GM04504 (cell line): ENCODE measurements at places on chromosomes 7 and 10.

DNA sequence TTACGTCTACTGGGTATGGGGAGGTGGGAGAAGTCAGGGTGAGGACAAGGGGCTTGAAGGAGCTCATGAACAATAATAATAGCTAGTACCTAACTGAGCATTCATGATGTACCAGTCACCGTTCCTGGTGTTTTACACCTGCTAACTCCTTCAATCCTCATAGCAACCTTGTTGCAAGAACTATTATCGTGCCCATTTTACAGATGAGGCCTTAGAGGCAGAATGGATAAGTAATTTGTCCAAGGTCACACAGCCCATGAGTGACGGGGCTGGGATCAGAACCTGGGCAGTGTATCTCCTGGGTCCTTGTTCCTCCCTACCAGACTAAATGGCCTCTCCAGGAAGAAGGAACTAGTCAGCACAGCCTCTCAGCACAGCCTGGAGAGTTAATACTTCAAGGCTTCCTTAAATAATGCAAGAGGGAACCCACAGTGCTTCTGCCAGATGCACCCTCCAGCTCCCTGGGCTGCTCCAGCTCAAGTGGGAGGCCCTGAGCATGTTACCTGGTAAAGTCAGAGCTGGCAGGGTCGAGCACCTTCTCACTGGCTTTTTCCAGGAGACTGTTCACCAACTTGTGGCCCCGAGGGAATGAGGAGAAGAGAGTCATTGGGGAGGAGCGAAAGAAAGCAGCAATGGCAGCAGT, 28.8 kb downstream of the RRP12 start:
- no peak for DNase-seq

- no peak for DNase-seq
Observed at GRCh38 chr7:118286131-118286530, 61.6 kb downstream of the ANKRD7 start.

DNA sequence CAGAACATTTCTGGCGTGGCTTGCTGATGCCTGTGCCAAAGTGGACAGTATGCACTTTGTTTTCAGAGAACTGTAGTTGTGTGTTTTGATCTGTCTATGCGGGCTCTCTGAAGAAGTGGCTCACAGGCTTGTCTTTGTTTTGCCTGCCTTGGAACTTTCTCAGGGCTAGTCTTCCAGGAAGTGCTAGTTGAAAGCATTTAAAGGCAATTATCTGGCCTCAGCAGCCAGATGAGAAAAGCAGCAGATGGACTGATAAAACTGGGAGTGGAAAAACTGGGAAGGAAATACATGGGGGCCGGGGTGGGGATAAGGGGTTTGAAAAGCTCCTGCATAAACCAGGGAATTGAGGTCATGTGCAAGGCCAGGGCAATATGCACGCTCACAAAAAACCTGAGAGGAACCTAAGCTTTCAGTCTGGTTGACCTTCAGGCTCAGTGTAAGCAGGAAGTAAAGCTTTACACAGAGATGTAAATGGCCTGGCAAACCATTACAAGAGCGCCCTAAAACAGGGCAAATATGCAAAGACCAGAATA, 94.5 kb downstream of the ZNF33B start:
- no peak for DNase-seq

- DNase-seq, result no peak
Observed at GRCh38 chr7:143416565-143417149, 8.0 kb upstream of the EPHA1 start.

- DNase-seq, result no peak
Observed at GRCh38 chr10:108454224-108454623, 1289.7 kb upstream of the SORCS1 start.

GRCh38 chr7:125504848-125505247, 575.2 kb upstream of the POT1 start:
- no peak for DNase-seq

DNA sequence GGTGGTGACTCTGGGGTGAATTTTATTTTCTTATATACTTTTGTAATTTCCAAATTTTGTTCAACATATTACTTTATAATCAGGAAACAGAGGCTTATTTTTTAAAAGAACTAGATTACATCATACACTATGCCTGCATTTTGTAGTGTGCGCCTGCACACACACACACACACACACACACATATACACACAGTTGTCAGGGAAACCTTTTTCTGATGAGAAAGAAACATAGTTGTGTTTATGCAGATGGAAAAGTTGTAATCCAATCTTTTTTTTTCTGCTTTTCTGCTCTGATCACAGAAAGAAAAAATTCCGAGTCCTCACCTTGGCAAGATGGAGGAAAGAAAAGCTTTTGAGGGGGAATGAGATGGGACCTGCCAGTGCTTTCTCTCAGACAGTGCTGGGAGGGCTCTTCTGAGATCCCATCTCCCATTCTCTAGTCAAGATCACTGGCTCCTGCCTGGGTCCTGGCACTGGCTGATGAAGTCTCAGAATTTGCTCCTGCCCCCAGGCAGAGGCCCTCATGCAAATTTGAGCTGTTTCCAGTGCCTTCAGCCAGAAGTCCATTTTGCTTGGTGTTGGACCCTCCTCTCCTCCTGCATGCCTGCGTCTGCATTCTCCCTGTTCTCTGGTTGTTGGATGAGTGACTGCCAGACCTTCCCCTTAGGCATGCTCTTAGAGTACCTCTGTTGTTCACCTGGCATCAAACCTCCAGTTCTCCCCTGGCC, 59.7 kb downstream of the TLL2 start:
- no peak for DNase-seq

GRCh38 chr7:99473315-99473596, 566 bp downstream of the ZNF789 start:
- DNase-seq, result peak; percentile 43

DNA sequence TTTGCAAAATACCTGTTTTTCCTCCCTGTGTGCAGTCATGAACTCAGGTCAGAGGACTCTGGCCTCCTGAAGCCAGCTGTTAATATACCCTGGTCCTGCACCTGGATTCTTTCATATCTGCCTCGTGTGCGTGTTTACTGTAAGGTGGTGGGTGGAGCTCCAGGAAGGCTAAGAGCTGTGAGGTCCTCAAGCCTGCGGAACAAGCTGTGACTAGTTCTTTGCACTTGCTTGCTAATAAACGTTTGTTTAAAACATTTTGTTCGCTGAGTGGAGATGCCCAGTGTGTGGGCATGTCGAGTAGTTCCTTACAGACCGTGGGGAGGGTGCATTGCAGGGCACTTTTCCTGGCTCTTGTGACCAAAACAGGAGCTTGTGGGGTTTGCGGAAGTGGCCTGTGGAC, 139.0 kb downstream of the DOCK1 start:
- no peak for DNase-seq

DNA sequence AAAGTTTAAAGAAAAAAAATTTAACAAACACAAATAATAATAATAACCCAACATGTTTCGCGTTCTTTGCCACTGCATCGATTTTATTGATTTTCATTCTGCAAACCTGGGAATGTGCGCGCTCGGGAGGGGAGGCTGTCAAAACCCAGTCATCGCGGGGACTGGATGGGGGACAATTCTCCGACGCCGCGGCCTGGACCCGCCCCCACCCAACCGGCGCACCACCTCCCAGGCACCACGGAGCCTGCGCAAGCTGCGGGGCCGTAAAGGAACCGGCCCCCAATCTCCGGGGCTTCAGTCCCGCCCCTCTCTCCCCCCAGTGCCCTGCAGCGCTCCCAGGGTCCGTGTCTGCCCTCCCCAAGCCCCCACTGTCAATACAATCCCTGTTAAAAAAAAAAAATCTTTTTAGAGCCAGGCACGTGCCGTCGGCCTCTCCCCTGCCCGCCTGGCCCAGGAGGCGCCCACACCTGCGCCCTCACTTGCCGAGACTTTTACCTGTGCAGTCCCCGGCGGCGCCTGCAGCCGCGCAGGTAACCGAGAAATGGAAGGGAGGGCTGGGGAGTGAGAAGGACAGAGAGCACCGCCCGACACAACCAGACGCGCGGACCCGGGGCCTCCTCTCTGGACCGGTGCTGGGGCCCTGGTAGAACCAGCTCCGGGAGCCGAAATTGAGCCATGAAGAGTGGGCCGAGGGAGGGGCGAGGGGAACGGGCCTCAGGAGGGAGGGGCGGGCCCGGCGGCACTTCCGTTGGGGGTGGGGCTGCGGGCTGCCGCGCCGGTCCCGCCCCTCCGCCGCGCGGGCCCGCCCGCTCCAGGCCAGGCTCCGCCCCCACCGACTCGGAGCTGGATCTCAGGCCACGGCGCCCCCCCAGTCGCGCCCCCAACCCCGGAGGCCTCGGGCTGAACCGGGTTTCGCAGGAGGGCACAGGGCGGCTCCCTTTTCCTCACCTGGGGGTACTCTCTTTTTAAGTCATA, 7.6 kb upstream of the ZNF503 start:
- DNase-seq, result no peak

DNA sequence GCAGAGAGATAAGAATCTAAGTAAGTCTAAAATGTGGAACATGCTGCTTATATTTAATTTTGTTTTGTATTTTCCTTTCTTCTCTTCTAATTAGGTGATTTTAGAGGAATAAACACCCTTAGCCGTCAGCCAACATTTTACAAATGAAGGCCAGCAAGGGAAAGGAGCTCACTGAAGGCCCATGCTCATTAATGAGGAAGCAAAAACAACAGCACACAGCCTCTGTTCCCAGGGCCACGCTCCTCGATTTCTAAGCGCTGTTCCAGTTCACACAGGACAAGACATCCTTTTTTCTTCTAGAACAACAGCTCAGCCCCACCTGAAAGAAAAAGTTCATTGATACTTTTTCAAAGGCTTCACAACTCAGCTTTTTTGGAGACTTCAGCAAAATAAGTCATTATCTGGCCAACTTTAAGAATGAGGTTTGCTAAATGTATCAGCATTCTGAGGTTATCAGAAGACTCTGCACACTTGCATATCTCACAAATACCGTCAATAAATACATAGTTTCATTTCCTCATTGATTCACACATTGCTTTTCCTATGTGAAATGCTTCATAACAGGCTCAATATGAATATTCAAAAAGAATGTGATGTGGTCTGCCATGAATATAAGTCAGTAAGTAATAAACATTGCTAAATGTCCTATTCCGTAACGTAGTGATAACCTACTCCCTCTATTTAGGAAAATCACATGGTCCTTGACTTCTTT, 34.8 kb upstream of the SFMBT2 start:
- no peak for DNase-seq

DNA sequence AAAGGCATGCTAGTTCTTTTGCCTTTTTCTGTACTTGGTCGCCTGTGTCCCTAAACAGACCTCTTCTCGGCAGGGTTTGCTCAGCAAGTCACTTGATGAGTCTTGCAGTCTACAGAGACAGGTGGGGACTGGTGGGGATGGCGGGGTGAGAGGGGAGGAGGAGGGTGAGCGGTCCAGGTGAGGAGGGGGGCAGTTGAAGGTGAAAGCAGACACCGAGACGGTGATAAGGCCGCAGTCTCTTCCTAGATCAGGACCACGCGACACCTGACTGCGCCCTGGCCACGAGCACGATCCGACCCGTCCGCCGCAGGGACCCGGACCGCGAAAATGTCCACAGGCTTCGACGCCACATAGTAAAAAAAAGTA, 566 bp downstream of the ASNS start:
- DNase-seq, result peak; percentile 2

GRCh38 chr7:143355450-143356385, 6.8 kb downstream of the FAM131B start:
- DNase-seq, result no peak

GRCh38 chr7:13448243-13448642, 541.2 kb downstream of the ETV1 start:
- DNase-seq, result no peak

DNA sequence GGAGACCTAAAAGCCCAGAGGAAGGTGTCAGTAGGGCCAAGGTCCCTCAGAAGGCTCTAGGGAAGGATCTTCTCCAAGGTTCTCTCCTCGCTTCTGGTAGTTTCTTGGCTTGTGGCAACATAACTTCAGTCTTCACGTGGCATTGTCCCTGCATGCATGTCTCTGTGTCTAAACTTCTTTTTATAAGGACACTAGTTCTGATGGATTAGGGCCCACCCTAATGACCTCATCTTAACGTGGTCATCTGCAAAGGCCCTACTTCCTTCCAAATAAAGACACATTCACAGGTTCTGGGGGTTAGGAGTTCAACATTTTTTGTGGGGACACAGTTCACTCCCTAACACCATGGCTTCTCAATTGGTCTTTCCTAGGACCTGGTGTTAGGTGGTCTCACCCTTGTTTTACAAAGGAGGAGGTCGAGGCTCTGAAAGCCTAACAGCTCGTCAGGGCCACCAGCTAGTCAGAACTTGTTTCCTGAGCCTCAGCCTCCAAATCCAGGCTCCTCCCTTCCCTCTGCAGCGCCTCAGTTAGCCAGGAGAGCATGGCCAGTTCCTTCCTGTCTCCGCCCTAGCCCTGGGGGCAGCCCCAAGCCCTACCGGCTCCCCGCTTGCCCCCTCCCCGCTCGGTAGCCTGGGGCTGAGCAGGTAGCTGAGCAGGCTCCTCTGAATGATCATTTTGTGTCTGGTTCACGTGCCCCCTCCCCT, 109.7 kb upstream of the PPIF start:
- DNase-seq, result no peak

DNA sequence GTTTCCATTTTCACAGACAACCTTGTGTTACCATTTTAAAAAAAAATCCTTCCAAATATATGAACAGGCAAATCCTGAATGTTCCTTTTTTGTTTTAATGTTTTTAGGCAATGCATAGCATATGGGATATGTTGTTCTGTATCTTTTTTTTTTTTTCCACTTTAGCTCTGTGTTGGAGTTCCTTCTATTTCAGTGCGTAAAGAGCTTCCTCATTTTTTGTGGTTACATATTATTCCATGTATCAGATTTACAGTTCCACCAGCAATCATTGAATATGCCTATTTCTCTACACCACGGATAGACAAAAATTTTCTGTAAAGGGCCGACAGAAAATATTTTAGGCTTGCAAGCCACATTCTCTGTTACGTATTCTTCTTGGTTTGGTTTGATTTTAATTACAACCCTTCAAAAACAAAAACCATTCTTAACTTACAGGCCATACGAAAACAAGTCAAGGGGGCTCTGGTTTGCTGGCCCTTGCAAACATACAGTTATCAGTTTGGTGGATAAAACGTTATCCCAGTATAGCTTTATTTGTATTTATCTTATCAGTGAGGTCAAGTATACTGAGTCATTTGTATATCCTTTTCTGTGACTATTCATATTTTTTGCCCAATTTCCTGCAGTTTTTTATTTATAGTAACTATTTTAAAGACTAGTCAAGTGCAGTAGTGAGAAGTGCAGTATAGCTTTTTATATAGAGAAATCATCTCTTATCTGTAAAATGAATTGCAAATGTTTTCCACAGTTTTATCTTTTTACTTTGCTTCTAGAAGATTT, 55.7 kb downstream of the RALA start:
- DNase-seq, result no peak

GRCh38 chr10:48231699-48232315, 42.7 kb downstream of the FRMPD2 start:
- no peak for DNase-seq

- DNase-seq, result no peak
Observed at GRCh38 chr7:158815083-158815799, 14.1 kb downstream of the ESYT2 start.

- DNase-seq, result no peak
Observed at GRCh38 chr10:75708060-75708459, 276.6 kb downstream of the LRMDA start.
